Fibroblast of skin of left biceps (primary cell): ENCODE measurements at places on chromosomes 4 and X.

- DNase-seq = no peak
Observed at GRCh38 chr4:77201343-77201742, 44.3 kb downstream of the CCNG2 start.

GRCh38 chrX:72265263-72265662 is 11.8 kb downstream of the RPS4X start:
- no peak for DNase-seq

- no peak for DNase-seq
Observed at GRCh38 chr4:179097741-179098140, 1655.5 kb upstream of the AGA start.

GRCh38 chr4:160580581-160580980 is 1477.7 kb downstream of the RAPGEF2 start:
- no peak for DNase-seq

DNA sequence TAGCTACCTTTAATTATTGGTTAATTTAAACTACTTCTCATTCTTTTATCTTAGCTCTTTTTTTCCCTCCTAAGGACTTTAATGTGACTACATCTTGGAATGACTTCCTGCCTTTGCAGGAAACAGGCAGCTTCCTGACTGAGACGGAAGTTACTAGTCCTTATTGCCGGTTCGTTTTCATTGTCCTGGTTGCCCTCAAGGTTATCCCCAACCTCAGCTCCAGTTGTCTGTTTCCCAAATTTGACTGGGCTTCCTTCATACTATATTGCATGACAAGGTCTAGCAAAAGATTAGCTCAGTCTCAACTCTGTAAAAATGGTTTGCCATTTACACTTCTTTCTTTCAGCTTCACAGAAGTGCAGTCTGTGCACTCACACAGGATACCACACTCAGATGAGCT is 109.9 kb upstream of the DDX53 start:
- no peak for DNase-seq

- no peak for DNase-seq
Observed at GRCh38 chr4:70759126-70759525, 37.4 kb downstream of the RUFY3 start.

DNA sequence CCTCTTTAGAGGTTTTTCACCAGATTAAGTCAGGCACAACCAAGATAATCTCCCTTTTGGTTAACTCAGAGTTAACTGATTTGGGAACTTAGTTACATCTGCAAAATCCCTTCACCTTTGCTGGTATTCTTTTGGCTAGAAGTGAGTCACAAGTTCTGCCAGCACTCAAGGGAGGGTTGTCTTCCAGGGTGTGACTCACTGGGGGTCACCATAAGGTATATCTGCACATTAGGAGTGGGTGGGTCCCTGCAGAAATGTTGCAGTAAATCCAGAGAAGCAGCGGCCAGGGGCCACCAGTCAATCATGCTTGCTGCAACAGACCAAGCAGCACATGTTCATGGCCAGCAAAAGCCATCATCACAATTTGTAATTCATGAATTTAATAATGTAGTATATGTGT is 59.8 kb upstream of the MAML3 start:
- DNase-seq = no peak

DNA sequence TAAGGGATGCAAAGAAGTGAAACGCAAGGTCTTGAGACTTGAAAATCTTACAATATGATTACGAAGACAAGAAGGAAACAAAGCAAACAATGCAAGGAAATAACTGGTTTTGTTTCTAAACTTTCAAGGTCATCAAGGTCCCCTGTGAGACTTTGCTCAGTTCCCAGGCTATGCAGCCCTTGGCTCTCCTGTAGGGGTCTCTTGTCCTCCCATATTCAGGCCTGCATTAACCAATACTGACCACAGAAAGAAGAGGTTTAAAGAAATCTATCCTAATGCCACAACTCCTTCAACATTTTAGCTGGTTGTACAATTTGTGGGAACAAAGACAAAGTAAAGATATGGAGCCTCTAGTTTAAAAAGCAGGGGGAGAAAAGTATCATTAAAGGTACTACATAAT is 209.2 kb downstream of the LHFPL1 start:
- DNase-seq = no peak

DNA sequence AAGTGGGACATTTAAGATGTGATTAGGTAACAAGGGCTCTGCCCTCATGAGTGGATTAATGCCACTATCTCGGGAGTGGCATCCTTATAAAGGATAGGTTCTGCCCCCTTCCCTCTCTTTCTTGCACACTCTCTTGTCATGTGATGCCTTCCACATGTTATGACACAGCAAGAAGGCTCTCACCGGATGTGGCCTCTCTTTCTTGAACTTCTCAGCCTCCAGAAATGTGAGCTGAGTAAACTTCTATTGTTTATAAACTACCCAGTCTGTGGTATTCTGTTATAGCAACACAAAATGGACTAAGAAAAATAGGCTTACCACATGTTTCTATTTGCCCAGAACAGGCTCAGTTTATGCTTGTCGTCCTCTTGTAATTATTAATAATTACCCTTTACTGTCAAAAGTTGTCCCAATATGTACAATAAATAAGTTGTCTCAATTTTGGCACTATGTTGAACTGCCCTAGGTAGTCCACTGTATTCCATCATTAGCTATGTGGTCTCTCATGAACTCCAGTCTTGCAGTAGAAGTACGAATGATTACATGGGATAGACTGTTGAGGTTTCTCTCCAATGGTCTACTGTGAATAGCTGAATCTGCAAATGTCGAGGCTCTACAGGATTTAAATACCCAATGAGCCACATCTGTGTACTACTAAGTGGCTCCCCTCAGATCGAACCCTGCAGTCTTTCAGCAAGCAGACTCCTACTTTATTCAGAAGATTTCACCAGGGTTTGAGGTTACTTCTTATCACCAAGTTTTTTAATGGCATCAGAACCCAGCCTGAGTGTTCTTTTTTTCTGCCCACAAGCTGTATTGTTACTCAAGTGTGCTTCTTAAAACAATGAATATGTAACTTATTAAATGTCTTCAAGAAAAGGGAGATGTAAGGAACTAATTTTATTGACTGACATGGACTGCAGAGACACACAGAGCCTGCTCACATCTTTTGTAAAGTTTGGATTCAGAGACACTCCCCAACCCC is 102.0 kb upstream of the LEF1 start:
- peak; percentile 12 for DNase-seq

DNA sequence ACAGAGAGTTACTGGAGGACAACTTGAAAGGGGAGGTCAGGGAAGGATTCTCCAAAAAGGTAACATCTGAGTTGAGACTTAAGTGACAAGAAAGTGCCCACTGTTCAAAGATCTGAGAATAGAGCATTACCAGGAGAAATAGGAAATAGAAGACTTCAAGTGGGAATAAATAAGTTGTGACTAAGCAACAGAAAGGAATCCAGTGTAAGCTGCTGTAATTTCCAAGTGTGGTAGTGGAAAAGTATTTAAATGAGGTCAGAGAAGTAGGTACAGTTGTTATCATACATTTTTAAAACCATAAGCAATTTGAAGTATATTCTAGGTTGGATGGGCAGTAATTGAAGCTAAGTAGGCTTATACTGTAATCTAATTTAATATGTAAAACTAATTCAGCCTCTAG is 211.9 kb downstream of the FBXO8 start:
- no peak for DNase-seq
